NCI-H526 (cell line): ENCODE measurements at places on chromosomes 1 and 21.
A peak's percentile ranks its signal among the peaks of the same experiment; 100 is the strongest.

DNA sequence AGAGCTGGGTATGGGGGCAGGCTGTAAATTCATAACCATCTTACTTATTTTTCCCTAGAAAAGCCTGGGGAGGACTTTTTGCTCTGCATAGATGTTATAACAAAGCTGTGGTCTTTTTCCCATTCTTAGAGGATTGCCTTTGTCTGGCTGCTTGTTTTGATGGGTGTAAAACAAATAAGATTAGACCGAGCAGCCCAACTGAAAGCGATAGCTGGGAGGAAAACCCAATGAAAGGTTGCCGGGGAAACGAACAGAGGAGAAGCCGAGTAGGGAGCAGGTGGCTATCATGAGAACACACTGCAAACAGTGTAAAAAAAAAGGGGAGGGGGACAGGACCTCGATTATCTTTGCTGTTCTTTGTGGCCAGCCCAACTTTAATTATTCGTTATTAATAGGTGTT, 1.9 kb downstream of the ELAVL4 start:
- DNase-seq = peak; percentile 75

- DNase-seq = no peak
These were observed 14.1 kb downstream of the KIF26B start for GRCh38 chr1:245168906-245169305.

GRCh38 chr21:16588433-16588860, 858.7 kb downstream of the USP25 start:
- DNase-seq = peak; percentile 95

GRCh38 chr1:245261786-245262185, 107.0 kb downstream of the KIF26B start:
- no peak for DNase-seq

- DNase-seq = no peak
These were observed 56.1 kb downstream of the GABPA start for GRCh38 chr21:25790878-25791204.

DNA sequence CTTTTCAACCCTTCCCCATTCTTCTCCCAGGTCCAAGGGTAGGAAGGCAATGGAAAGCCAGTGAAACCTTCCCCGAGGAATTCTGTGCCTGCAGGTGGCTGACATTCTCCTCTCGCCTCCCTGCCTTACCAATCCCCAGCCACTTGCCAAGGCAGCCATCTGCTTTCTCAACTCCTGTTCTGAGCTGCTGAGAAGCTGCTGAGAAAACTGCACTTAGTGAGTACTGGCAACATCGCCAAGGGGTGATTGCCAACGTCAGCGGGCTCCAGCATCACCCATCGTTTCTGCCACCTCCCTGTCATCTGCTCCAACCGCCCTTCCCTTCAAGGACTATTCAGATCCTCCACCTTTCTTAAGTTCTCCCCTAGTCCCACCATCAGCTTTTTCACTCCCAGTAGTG, 106.0 kb downstream of the PTPRU start:
- no peak for DNase-seq

DNA sequence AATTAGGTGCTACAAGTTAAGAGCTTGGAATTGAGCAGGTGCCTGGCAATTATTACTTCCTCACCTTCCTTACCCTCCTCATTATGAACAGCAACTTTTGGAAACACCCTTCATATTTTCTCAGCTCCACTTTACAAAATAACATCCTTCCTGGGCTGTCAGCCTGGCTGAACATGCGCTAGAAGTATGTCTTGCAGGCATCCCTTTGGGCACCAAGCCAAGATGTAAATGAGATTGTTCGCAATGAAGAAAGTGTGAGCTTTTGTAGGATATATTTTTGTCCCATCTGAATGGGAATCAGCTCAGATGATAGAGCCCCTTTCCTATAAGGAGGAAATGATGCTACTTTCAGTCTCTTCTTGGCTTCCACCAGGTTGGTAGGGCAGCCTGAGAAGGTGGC, 245.9 kb downstream of the KAZN start:
- no peak for DNase-seq

DNA sequence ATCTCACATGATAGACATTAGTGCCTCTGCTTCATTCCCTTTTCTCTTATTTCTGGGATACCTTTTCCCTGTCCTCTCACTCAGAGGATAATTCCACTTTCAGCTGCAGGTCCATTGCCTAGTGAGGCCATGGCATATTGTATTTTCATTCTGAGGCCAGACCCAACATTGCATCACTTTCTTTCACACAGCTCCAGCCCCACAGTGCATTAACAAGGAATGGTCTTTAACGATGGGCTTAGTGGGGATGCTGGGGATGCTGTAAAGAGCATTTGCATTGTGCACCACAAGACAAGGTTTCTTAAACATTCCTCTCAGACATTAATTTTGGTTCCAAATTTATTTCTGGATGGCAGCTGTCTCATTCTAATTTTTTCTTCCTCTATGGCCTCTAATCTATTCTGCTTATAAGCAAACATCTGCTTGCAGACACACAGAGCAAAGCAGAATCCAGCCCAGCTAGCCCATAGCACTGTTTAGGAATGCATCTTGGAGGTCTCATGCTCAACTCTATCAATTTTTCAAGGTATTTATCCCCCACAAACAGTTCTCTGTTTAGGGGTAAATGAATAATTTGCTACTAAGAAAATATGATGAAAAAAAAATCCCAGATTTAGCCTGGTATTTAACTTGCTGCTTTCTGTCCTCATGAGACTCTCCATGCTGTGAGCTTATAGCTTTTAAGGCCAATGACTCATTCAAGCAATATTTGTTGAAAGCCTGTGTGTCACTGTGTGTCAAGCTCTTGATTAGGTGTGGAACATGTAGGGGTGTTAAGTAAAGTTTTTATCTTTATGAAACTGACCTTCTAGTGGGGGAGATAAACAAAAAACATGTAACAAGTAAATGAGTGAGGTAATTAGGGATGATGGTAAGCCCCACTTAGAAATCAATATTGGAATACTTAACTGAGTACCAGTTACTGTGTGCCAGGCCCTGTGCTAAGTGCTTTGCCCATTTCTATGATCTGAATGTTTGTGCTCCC, 44.5 kb upstream of the CCDC190 start:
- DNase-seq = no peak

- no peak for DNase-seq
These were observed 69.1 kb upstream of the TEKT2 start for GRCh38 chr1:36014722-36015220.
